IMR-90 (cell line): ENCODE measurements at places on chromosomes 1 and 21.
A peak's percentile ranks its signal among the peaks of the same experiment; 100 is the strongest.

- DNase-seq = no peak
These were observed 990.0 kb downstream of the KCNT2 start for GRCh38 chr1:195618287-195618686.

DNA sequence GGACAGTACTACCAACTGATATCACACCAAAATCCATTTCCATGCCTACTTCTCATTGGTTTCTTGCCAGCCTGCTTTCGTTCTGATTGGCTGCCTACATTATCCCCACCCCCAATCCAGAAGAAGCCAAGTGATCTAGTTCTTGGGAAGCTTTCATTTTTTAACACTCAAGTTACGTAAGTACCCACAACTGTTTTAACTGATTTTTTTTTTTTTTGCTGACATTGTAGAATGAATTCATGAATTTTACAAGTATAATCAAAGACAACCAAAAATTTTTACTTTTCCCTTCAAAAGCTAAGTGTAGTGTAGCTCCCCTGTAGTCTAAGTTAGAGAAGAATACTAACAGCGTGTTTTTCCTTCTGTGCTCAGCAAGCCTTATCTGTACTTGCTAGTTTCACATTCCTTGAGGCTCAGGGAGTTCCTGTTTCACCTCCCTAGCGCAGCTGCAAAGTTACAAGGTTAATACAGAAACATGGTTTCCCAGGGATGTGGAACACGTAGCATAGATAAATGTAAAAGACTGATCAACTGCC is at the start of gene SLC9C2:
Gene SLC9C2 (minus strand): TSS at position 17 of the 536 bp plus-strand sequence. CDS start 1,296 bp downstream, outside the sequence.
- peak; percentile 17 for DNase-seq

- no peak for DNase-seq
These were observed 92.0 kb downstream of the CASZ1 start for GRCh38 chr1:10704368-10704882.

GRCh38 chr1:107867422-107867821 is 97.6 kb downstream of the VAV3 start:
- no peak for DNase-seq

GRCh38 chr1:31261916-31262315 is 22.2 kb upstream of the NKAIN1 start:
- DNase-seq = no peak

- DNase-seq = no peak
These were observed 30.1 kb downstream of the CDCA8 start for GRCh38 chr1:37722181-37723071.

GRCh38 chr1:166918088-166918955 is 42.3 kb upstream of the TADA1 start:
- no peak for DNase-seq

DNA sequence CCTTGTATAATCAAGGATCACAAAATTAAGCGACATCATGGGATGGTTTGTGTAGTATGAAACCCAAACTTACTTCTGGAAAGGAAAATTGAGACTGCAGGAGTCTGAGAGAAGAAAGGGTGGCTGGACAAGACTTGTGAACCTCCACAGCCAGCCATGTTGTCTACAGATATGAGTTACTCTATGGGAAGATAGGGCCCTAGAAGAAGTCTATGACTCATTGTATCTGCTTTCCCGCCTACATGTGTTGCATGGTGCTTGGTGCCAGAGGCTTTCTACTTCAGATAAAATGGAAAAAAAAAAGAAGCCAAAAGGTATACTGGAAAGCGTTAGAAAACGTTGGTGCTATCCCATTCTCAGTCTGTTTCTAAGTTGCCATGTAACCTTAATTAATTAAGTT is 18.7 kb upstream of the OR6N2 start:
- no peak for DNase-seq

DNA sequence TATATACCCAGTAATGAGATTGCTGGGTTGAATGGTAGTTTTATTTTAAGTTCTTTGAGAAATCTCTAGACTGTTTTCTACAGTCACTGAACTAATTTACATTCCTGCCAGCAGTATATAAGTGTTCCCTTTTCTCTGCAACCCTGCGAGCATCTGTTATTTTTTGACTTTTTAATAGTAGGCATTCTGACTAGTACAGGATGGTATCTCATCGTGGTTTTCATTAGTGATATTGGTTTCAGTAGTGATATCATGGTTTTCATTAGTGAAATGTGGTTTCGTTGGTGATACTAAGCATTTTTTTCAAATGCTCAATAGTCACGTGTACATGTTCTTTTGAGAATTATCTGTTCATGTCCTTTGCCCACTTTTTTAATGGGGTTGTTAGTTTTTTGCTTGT is 316.8 kb downstream of the PTBP2 start:
- peak; percentile 53 for DNase-seq

- no peak for DNase-seq
These were observed 608 bp upstream of the MX2 start for GRCh38 chr21:41361053-41361785.

- DNase-seq = no peak
These were observed 39.7 kb downstream of the PTGFRN start for GRCh38 chr1:116949213-116949985.

- no peak for DNase-seq
These were observed 119.3 kb upstream of the ZC3H12A start for GRCh38 chr1:37354876-37355650.

GRCh38 chr1:2825487-2826189 is 24.1 kb upstream of the TTC34 start:
- no peak for DNase-seq

GRCh38 chr1:20031161-20031560 is 38.8 kb upstream of the PLA2G5 start:
- DNase-seq = no peak

- DNase-seq = no peak
These were observed 1023.1 kb downstream of the ADGRL2 start for GRCh38 chr1:82823876-82824275.

- DNase-seq = no peak
These were observed 11.0 kb upstream of the SHISAL2A start for GRCh38 chr1:52621950-52622349.

DNA sequence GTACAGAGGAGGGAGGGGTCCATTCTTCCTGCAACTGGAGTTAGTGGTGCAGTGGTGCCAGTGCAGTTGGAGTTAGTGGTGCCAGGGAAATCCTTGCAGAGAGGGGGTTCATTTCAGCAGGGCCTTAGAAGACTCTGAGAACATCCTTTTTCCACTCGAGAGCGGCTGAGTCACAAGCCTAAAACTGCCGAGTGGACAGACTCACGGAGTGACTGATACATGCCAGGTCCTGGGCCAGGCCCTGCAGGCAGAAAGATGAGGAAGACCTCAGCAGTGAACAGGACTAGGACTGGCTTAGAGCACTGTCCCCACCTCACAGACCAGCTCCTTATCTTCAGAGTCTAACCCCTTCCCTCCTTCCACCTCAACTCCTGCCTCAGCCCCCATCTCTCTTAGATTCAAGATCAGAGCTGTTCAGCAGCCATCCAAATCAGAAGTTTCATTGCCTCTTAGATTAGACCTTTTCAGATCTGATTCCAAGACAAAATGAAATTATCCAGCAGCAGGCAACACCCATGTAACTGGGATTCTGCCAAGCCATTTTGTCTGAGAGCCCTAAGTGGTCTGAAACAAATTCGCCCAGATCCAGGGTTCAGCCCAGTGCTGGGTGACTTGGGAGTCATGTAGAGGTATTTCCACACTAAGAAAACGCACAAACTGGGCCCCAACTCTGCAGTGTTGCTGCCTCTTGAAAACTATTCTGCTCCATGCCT is 12.7 kb upstream of the IKBKE start:
- peak; percentile 23 for DNase-seq

GRCh38 chr1:6353619-6353954 is 40.0 kb downstream of the ACOT7 start:
- DNase-seq = no peak

GRCh38 chr21:29443411-29444010 is 144.8 kb downstream of the BACH1 start:
- DNase-seq = no peak

- DNase-seq = no peak
These were observed 838.2 kb upstream of the ADGRL2 start for GRCh38 chr1:80962564-80962963.

DNA sequence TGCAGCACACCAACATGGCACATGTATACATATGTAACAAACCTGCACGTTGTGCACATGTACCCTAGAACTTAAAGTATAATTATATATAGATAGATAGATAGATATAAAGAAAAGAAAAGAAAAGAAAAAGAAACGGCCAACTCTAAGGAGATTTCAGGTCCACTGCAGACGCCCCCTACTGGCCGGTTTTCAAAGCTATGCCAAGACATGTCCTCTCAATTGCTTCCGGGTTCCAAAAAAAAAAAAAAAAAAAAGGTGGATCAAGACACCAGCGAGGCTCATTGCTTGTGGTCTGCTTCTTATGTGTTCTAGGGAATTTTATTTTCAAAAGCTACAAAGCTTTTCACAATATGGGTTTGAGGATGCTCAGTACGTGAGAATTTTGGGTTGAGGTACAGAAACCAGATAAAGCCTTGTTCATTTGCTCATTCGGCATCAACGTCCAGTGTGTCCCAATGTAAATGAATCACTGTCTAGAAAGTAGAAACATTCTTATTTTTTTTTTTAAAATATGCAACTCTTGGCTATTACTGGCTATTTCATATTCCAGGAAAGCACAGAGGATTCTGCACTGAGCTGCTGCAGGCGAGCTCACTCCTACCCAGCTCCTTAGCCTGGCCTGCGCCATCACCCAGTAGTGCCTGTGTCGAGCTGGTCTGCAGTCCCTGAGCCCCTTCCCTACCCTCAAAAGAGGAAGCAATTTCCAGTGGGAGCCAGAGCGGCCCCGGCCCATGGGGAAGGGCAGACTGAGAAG is 643.0 kb downstream of the KIF26B start:
- DNase-seq = no peak

DNA sequence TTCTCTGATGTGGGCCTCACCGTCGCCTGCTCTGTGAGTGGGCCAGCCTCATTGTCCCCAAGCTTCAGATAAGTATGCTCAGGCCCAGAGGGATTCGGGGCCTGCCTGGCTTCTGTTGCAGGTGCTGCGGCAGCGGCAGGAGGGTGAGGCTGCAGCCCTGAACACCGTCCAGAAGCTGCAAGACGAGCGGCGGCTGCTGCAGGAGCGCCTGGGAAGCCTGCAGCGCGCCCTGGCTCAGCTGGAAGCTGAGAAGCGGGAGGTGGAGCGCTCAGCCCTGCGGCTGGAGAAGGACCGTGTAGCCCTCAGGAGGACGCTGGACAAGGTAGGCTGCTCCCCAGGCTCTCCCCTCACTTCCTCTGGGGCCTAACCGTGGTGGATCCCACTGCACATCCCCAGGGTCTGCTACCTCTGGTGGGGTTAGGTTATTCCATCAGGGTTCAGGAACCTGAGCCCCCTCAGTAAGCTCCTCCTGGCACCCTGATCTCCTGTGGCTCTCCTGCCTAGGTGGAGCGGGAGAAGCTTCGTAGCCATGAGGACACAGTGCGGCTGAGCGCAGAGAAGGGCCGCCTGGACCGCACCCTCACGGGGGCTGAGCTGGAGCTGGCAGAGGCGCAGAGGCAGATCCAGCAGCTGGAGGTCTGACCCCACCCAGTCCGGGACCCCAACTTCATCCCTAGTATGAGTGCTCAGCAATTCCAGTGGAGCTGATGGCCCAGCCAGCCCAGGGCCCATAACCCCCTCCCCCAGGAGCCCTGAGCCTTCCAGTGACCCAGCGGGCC is 10.1 kb downstream of the MFAP2 start:
- DNase-seq = no peak

DNA sequence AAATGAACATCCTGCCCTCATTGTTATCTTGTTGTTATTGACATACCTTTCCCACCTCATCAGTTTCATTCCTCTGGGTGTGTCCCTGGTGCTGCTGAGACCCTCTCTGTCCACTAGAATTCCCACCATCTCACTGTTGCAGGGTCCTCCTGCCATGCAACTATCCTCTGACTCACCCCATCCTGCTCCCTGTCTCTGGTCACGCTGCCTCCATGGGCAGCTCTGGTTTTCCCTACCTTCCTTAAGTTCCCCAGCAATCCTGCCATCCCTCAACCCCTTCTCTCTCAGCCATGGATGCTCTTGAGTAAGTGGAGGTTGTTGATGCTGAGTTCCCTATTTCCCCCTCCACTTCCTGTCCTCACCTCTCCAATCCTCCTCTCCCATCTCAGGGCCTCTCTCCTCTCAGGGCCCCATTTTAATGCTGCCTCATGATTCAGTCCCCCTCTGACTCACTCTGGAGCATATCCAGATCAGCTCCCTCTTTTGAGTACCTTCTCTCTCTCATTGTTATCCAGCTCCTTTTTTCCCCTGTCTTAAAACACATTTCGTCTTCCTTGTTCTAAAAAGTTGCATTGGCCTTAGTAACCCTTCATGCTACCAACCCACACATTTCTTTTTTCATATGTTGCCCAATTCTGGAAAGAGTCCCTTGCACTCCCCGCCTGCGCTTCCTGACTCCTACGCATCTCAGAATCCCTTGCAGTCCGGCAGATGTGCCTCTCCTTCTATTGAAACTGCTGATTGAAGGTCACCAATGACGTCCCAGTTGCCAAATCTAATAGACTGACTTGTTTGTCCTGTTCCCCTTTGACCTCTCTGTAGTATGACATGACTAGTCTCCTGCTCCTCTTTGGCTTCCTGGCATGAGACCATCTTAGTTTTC is 92.0 kb downstream of the CNIH3 start:
- peak; percentile 83 for DNase-seq

DNA sequence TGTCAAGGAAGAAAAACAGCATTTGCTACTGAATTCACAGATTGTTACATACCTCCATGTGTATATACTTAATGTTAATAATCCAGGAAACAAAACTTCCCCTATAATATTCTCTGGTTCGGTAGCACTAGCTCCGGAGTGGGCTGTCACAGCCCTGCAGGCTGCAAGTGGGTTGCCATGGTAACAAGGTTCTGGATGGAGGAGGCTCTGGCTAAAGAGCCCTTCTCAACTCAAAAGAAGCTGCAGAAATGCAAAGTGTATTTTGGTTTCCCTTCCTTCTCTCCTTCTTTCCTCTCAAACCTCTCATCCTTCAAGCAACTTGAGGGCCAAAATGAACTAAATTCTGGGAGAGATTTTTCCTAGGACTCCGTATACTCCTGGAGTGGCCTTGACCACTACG is 45.2 kb downstream of the ASTN1 start:
- no peak for DNase-seq

DNA sequence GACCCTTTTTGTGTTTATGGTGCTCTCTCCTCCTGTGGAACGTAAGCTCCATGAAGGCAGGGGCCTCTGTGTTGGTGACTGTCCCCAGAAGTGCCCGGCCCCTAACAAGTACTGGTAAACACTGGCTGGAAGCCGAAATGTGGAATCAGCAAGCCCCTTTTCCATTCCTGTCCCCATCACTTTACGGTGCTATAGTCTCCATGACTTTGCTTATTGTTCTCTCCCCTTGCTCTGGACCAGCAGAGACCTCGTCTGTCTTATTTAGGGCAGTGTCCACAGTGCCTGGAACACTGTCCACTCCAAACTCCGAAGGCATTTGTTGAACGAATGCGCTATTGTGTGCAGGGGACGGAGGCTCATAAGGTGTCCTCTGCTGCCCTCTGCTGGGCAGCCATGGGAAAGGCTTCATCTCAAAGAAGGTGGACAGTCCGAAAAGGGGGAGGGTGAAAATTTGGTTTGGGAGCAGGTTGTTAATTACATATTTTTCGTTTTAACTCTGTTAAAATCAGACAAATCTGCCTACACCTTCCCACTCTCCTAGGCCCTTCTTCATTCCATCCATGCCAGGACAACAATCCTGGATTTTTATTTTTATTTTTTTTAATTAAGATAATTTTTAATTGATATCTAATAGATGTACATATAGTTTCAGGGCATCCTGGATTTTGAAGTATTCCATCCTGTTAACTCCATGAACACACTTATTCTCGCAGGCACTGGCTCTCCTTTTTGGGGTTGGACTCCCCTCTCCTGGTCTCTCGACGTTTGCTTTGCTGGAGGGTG is 115.6 kb downstream of the PGBD5 start:
- peak; percentile 68 for DNase-seq

- DNase-seq = peak; percentile 11
These were observed 10.6 kb upstream of the MYSM1 start for GRCh38 chr1:58710190-58711085.
